ENCODE measurements at places on chromosomes 1 and 21.

DNA sequence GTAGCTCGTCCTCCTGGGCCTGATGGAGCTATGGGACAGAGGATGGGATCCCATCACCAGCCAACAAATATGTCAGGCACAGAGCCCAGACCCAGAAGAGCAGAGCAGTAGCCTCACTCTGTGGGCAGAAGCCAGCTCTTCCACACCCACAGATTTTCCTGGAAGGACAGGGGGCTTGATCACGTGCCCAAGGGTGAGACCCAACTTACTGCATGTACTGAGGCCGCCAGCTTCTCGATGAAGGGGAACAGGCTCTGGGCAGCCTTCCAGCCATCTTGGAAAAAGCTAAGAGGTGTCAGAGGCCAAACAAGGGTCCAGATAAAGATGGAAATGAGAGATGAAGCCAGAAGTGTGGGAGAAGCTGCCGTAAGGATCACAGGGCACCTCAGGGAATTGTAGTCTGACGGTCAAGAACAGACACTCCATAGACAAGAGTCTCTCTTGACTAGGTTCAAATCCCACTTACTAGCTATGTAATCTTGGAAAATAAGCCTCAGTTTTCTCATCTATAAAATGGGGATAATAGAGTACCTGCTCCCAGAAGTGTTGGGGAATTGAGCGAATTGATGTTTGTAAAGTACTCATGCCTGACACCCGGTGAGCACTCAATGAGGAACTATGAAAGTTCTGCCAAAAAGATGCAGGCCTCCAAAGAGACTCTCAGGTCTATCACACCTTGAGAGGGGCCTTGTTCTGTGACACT, 17.0 kb upstream of the TCEA3 start:
- no peak for DNase-seq

DNA sequence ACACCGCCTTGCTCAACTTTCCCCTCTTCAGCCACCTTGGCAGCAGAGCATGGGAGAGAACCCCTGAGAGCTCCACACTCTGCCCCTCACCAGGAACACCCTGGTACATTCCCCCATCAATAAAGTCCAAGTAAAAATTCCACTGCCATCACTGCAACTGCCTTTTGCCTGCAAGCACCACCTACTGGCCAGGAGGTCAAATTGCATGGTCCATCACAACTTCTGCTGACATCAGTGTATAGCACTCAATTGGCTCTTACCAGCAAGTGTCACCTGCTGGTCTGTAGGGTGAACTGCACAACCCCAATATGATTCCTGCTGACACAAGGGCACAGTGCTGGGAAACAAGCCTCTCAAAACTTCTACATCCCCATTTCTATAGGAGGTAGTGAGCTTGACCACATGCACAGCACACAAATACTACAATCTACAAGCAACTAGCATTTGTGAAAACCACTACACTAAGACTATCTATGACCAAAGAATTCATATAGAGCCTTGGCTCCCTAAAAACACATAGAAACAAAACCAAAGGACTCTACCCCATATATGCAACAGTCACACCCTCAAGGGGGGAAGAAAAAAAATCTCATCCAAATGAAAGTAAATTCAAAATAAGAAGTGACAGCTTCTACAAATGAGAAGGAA, 69.2 kb downstream of the FASLG start:
- DNase-seq: peak; percentile 2

GRCh38 chr21:27380303-27380702, 413.4 kb upstream of the ADAMTS5 start:
- no peak for DNase-seq

- no peak for DNase-seq
Observed at GRCh38 chr1:5645135-5645399, 347.2 kb downstream of the NPHP4 start.

- no peak for DNase-seq
Observed at GRCh38 chr1:222243902-222244301, 304.0 kb downstream of the HHIPL2 start.

DNA sequence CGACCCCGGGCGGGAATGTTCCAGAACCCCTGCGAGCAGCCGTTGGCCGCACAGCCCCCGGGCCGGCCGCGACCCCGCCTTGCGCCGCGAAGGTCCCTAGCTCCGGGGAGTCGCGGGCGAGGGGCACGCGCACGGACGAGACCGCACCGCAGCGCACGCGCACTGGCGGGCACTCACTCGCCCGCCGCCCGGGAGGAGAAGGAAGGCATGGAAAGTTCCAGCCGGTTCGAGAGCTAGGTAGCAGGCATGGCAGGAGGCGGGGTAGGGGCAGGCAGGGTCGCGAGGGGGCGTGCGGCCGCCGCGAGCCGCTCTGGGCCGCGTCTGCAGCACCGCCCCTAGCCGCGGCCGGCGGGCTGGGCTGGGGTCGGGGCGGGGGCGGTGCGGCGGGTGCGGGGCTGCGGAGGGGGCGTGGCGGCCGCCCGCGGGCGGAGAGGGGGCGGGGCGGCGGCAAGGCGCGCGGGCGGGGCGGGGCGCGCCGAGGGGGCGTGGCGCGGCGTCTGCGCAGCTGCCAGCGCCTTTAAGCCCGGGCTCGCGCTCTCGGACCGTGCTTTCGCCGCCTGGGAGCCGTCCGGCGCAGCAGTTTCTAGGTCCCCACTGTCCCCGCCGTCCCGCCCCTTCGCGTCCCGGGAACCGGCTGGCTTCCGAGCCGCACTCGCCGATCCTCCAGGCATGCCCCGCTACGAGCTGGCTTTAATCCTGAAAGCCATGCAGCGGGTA, at the start of the genes MRPS6 and SLC5A3:
Gene MRPS6 (plus strand): TSS at position 547 of the 717 bp plus-strand sequence. CDS start 123 bp downstream, at position 670.
Gene SLC5A3 (plus strand): TSS at position 547 of the 717 bp plus-strand sequence. CDS start 21,621 bp downstream, outside the sequence.
- DNase-seq: peak; percentile 99

GRCh38 chr21:41242238-41242829, 74.3 kb upstream of the FAM3B start:
- DNase-seq: no peak

DNA sequence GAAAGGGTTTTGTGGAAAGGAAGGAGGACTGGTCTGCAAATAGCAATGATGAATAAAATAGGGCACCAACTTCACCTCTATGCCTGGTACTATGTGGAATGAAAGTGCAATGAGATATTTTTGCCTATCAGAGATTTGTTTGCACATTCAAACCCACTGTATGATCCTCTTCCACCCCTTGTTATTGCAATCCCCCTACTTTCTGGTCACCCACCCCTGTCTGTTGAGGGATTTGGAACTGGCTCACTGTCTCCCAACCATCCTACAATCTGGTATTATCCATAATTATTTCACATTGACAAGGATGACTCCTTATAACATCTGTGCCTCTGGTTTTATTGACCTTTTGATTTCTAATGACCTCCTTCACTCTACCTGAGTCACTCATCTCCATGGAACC, 42.4 kb downstream of the CD55 start:
- no peak for DNase-seq

DNA sequence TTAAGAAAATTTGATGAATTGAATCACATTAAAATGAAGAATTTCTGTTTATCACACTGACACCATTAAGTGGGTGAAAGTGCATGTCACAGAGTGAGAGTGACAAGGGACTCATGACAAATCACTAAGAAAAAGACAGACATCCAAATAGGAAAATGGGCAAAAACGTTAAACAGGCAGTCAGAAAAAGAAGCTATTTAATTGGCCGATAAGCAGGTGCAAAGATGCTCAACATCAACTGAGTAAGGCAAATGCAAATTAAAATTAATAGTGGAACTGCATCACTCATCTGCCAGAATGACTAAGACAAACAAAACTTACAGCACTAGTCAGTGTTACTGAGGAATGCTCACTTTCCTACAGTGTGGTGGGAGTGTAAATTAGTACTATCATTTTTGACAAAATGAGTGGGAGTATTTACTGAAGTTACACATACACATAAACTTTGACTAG, 39.2 kb upstream of the RUNX1 start:
- DNase-seq: no peak

- DNase-seq: no peak
Observed at GRCh38 chr1:48054232-48054631, 57.0 kb upstream of the TRABD2B start.

DNA sequence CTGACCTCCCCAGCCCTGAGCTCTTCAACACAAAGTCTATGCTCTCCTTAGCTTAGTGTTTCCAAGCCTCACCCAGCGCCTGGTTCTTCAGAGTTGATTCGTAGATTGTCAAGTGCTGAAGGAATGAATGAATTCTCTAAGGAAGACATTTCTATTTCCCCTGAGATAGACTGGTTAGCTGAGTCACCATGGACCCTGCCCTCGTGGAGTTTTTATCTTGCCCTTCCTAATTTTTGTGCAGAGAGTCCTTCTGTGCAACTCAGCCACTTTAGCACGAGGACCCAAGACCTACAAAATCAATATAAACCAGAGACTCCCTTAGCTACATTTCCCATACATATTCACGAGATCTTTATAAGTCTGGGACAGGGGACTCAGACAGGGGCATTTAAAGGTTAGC, 2.6 kb upstream of the CD244 start:
- no peak for DNase-seq

DNA sequence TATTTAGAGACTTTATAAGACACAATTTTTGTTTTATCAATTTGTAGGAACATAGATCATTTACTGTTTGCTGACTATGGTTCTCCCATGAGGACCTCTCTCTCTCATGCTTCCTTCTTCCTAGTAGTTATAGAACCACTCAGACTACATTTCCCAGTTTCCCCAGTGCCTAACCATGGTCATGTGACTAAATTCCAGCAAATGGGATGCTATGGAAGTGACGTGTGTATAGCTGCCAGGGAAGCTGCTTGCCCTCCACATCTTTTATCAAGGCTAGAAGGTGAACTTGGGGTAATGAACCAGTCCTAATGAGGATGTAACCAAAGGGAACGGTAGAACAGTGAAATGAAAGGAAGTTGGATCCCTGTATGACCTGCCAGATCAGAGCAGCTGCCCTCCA, 184.0 kb downstream of the MIS18A start:
- no peak for DNase-seq

DNA sequence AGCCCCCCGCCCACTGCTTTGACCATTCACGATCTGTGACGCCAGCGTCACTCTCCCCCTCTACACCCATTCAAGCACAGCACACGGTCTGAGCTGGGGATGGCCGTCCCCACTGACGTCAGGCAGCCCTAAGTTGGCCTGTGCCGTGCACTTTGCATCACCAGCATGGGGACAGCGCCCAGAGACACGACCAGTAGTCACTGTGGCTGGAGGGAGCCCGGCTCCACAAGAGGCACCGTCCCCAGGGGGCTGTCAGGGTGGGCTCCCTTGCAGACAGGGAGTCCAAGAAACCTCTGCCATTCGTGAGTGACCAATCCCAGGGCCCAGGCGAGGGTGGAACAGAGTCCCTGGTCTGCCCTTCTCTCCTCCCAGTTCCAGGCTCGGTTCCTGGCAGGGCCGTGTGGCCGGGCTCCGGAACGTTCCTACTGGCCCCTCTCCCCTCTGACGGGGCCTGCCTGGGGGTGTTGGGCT, 2.3 kb downstream of the KRTAP10-8 start:
- no peak for DNase-seq

- no peak for DNase-seq
Observed at GRCh38 chr1:173418107-173418985, 58.8 kb upstream of the PRDX6 start.

- DNase-seq: no peak
Observed at GRCh38 chr1:101460739-101461138, 223.9 kb downstream of the S1PR1 start.

DNA sequence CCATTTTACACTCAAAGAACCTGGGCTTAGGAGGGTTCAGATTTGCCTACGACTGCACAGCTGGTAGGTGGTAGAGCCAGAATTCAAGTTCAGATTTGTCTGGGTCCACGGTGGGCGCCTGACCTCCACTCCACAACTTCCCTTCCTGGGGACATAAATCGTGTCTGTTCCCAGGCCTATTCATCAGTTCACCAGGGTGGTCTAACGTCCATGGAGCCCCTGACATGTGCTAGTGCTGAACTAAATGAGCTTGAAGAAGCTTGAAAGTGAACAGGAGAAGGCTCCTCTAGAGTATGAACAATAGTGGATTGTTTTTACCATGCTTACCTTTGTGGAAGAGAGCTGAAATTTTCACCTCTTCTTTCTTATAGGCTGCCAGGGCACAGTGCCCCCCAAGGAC, 32.5 kb upstream of the KIF1B start:
- no peak for DNase-seq

DNA sequence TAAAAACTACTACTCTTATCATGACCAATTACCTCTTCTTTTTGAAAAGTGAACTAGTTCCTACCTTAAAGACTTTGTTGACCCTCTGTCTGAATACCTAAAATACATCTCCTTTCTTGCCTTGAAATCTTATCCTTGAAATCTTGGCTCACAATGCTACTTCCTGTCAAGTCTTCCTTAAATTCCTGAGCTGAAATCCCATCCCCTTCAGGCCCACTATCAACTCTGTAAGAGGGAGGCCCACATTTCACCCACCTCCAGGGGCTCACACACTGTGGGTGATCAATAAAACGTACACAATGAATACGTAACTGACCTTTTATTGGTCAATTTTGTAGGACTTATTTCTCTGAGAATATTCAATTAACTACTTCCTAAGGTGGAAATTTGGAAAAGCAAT, 88.0 kb downstream of the APP start:
- no peak for DNase-seq

DNA sequence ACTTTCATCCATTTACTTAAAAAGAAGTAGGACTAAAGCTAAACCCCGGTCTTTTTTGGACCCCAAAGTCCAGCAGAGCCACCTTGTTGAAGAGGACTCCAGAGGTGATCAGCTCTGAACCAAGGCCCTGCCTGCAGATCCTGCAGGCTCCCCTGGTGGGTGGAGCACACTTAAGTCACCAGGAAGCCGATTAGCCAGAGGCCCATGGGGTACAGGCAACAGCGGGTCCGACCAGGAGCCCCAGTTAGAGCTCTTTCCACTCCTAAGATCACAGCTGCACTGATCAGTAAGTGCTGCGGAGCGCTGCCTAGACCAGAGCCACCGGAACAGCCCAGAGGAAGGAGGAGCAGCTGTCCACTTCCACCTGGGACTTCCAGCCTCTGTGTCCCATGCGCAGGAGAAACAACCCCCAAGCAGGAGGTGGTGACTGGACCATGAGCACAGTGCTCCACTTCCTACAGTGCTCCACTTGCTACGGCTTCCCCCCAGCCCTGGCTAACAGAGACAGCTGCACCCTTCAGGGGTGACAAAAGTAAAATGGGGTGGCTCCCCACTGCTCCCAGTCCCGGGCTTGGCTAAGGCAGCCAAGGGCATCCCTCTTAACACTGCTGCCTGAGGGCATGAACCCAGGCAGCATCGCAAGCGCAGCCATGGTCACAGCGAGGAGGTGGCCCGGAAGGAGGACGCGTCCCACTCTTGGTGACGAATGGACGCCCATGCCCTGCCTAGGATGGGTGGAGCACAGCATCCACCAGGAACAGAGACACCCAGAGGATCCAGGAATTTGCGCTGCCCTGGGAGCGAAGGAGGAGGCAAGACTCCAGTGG, 58.0 kb downstream of the NPHP4 start:
- peak; percentile 71 for DNase-seq

- no peak for DNase-seq
Observed at GRCh38 chr1:117567435-117567834, 38.4 kb upstream of the TENT5C start.

DNA sequence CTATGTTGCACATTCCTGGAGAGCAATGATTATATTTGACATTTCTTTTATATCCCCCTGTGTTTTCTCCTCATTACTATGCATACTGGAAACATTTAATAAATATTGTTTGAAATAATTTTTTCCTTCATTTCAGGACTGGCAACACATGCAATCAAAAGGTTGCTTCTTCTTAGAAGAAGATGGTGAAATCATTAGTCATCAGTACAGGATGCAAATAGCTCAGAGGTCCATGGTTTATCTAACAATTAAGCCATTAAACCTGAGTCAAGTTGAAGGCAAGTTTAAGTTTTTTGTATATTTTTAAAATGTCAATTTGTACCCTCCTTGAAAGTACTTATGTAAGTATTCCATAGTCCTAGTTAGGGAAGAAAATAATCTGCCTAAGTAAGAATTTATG, 22.5 kb downstream of the EFCAB7 start:
- DNase-seq: peak; percentile 2

- peak; percentile 57 for DNase-seq
Observed at GRCh38 chr1:201053155-201053860, 29.8 kb upstream of the KIF21B start.
